ENCODE measurements at places on chromosomes 12 and 14.

GRCh38 chr12:52358575-52359350 is 8.5 kb downstream of the KRT85 start:
- DNase-seq, result no peak

DNA sequence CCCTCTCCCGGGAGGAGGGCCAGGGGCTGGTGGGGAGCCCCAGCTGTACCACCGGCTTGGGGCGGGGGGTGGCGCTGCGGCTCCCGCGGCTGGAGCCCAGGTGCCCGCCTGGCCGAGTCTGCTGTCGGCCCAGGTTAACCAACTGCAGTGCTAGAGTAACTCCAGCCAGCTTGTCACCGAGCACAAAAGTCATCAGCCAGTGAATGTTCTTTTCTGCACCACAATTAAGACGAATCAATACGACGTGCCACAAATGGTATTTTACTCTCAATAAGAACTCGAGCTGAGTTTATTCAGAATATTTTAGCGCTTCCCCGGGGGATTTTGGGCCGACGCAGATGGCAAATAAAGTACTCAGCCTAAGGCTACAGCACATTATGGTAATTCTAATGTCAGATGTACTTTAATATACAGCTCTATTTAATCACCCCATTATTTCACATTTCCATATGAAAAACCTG is 83.2 kb downstream of the BCL11B start:
- no peak for DNase-seq

GRCh38 chr14:104187121-104187889 is 48.9 kb downstream of the KIF26A start:
- no peak for DNase-seq

- no peak for DNase-seq
Observed at GRCh38 chr12:105109465-105110212, 2.1 kb downstream of the WASHC4 start.

- DNase-seq, result no peak
Observed at GRCh38 chr14:55071870-55072640, 20.6 kb downstream of the MAPK1IP1L start.

DNA sequence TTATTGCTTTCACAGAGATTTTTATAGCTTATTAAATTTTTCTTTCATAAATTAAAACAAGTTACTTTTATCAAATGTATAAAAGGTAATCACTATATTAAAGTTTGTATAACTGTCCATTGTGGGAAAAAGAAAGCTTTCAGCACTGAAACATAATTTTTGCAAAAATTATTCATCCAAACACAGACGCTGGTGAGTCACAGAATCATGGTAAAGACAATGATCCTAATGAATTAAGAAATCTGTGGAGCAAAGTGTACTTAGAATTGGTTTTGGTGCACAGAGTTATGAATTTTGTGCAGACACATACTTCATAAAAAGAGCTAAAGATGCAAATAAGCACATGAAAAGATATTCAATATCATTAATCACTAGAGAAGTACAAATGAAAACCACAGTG is 31.7 kb upstream of the C2CD5 start:
- DNase-seq, result no peak

- DNase-seq, result no peak
Observed at GRCh38 chr12:89797436-89797835, 88.8 kb upstream of the ATP2B1 start.
